ENCODE measurements at places on chromosomes 2 and 18. TPM values are rescaled to one million over a fixed set of nuclear protein-coding genes. Genes with fewer than 3 reads are reported as not detected.

DNA sequence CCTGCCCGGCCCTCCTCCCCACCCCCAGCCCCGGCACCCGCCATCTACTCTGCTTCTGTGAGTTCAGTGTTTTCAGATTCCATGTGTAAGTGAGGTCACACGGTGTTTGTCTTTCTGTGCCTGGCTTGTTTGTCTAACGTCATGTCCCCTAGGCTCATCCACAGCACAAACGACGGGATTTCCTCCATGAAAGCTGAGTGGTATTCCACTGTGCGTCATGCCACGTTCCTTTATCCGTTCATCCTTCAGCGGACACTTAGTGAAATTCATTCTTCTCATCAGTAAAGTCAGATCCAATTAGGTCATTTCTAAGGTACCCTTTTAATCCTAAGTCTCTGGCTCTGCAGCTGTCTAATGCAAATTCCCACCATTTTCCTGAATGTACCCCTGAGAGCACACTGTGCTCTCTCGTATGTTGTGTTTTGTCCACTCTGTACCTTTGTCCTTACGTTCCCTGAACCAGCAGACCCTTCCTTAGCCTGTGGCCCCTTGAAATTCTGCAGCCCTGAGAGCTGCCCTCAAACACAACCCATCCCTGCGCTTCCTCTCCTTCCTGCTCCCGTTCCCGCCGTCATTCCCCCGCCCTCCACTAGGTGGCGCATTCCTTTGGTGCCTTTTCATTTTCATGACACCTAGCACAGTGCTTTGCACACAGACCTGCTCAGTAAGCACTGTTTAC, 44.1 kb downstream of the TRAPPC12 start:
- DNase-seq = peak; percentile 88
- no peaks in the 10 kb centered on the region for H3K27me3 ChIP-seq
- no peak overlapping the region for H3K27ac ChIP-seq
- H3K36me3 ChIP-seq = peaks cover 46% of the 10 kb centered on the region
- no peaks in the 10 kb centered on the region for H3K4me1 ChIP-seq

GRCh38 chr2:155412598-155412997, 714.1 kb downstream of the KCNJ3 start:
- no peak overlapping the region for H3K4me3 ChIP-seq
- H3K36me3 ChIP-seq = no peaks in the 10 kb centered on the region
- DNase-seq = no peak
- no peaks in the 10 kb centered on the region for H3K27me3 ChIP-seq

DNA sequence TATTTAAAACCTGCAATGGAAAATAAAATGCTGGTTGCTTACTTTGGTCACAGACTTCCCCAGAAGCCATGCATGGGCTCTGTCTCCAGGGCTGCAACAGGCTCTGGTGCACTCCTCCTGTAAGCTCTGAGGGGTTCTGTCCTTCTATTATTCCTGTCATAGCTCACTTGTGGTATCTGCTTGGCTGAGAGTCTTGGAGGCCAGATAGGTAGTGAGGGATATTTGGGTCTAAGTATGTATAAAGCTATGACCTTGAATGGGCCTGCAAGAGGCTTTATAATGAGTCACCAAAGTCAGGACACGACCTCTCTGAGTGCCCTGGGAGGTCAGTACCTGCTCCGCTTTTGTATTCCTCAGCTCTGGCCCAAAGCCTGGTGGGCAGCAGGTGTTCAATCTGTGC, 141.6 kb upstream of the CAPN13 start:
- no peaks in the 10 kb centered on the region for H3K27me3 ChIP-seq
- H3K36me3 ChIP-seq = no peaks in the 10 kb centered on the region

GRCh38 chr2:110120171-110121051, 4.8 kb upstream of the MALL start:
- H3K36me3 ChIP-seq = no peaks in the 10 kb centered on the region
- H3K4me3 ChIP-seq = no peak overlapping the region
- H3K4me1 ChIP-seq = peaks cover 7% of the 10 kb centered on the region

GRCh38 chr2:75102011-75102410, 97.3 kb downstream of the TACR1 start:
- no peak for DNase-seq
- no peak overlapping the region for H3K27ac ChIP-seq
- no peaks in the 10 kb centered on the region for H3K36me3 ChIP-seq
- H3K27me3 ChIP-seq = peaks cover 14% of the 10 kb centered on the region
- H3K4me1 ChIP-seq = no peaks in the 10 kb centered on the region

GRCh38 chr2:147182260-147182659, 662.6 kb upstream of the ACVR2A start:
- no peaks in the 10 kb centered on the region for H3K27me3 ChIP-seq
- no peaks in the 10 kb centered on the region for H3K4me1 ChIP-seq
- no peak for DNase-seq
- H3K4me3 ChIP-seq = no peak overlapping the region

GRCh38 chr2:216689397-216689796, 6.0 kb downstream of the IGFBP5 start:
- peaks cover 54% of the 10 kb centered on the region for H3K36me3 ChIP-seq
- peak overlapping the region; percentile 77 for H3K4me3 ChIP-seq
- H3K27me3 ChIP-seq = no peaks in the 10 kb centered on the region
- peaks cover 47% of the 10 kb centered on the region for H3K4me1 ChIP-seq
- no peak for DNase-seq

DNA sequence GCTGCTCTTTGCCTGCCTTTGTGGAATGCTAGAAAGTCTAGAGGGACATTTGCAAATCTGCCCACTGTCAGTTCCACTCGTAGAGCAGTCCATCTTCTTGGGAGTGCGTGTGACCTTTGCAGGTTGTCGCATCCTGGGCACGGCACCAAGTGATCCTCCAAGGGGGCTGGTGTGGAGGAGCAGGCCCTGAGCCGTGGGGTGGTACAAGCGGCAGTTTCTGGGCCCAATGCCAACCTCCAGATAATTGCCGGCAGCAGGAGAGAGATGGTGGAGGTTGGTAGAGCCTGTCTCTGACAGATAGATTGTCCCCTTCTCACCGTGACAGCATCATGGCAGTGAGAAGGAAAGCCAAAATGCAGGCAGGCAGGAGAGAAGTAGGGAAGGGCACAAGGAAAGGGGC, 150.7 kb upstream of the SLC14A2 start:
- H3K4me3 ChIP-seq = no peak overlapping the region
- H3K4me1 ChIP-seq = no peaks in the 10 kb centered on the region
- no peaks in the 10 kb centered on the region for H3K36me3 ChIP-seq
- H3K27me3 ChIP-seq = peaks cover 79% of the 10 kb centered on the region
- H3K27ac ChIP-seq = no peak overlapping the region
- DNase-seq = no peak

Gene RAX
- total RNA-seq = not detected

DNA sequence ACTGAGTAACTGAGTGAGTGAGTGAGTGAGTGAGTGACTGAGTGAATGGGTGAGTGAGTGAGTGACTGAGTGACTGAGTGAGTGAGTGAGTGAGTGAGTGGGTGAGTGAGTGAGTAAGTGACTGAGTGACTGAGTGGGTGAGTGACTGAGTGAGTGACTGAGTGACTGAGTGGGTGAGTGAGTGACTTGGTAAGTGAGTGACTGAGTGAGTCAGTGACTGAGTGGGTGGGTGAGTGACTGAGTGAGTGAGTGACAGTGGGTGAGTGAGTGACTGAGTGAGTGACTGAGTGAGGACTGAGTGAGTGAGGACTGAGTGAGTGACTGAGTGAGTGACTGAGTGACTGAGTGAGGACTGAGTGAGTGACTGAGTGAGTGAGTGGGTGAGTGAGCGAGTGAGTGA, 13.9 kb downstream of the MAL start:
- peaks cover 7% of the 10 kb centered on the region for H3K27me3 ChIP-seq
- H3K36me3 ChIP-seq = no peaks in the 10 kb centered on the region
- no peak overlapping the region for H3K4me3 ChIP-seq
- no peak for DNase-seq
- no peak overlapping the region for H3K27ac ChIP-seq

Gene OXER1
- total RNA-seq = not detected

DNA sequence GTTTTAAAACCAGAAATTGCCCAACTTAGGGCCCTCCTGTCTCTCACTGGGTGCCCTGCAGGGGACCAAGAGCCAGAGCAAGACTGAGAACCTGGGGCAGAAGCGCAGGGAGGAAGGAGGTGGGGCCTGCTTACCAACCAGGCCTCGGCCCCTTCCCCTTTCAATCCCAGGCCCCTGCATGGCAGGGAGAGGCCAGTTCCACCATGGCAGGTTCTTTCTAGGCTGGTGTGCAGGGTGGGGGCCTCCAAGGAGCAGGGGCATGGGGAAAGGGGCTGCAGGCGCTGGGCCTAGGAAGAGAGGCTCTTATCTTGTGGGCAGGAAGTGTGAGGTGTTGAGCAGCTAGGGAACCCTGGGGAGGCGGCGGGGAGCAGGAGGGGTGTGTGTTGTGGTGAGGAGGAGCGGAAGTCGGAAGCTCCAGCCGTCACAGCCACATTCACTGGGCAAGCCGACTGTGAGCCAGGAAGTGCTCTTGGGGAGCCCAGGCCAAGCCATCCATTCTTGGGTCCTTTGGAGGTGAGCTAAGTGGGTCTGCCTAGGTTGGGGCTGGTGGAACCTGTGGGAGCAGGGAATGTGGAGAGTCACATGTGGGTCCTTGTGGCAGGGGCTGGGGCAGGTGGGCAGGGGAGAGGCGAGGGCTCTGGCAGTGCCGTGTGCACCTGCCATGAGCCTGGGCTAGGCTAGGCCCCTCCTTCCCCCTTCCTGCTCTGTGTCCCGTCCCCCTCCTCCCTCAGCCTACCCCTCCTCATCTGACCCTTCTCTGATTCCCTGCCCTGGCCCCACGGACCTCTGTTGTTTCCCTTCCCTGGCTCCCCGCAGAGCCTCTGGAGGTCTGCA, at the start of gene PSD4:
TSS of gene PSD4 (plus strand) at position 430 of the 834 bp plus-strand sequence. CDS start 8,486 bp downstream, outside the sequence.
- no peaks in the 10 kb centered on the region for H3K4me1 ChIP-seq
- H3K27ac ChIP-seq = no peak within 1 kb of the TSS
- DNase-seq = no peak
- H3K4me3 ChIP-seq = no peak within 1 kb of the TSS

Gene LAMA1
- total RNA-seq = 0.30 TPM

- H3K36me3 ChIP-seq = no peaks in the 10 kb centered on the region
- peaks cover 19% of the 10 kb centered on the region for H3K4me1 ChIP-seq
- H3K4me3 ChIP-seq = no peak overlapping the region
- H3K27me3 ChIP-seq = no peaks in the 10 kb centered on the region
- DNase-seq = no peak
These were observed 128.0 kb downstream of the ARL4C start for GRCh38 chr2:234368861-234369261.

Gene TUBA4B
- total RNA-seq = not detected

GRCh38 chr2:97967931-97968627, 27.7 kb downstream of the TMEM131 start:
- peaks cover 14% of the 10 kb centered on the region for H3K4me1 ChIP-seq
- peaks cover 3% of the 10 kb centered on the region for H3K36me3 ChIP-seq
- DNase-seq = no peak

Gene E2F6
- 14.8 TPM for total RNA-seq

Gene PSMD1
- 112 TPM for total RNA-seq
